Activated naive CD8-positive, alpha-beta T cell treated with anti-CD3 and anti-CD28 coated beads for 36 hours (primary cell): ENCODE measurements at places on chromosomes 3 and 15.
A peak's percentile ranks its signal among the peaks of the same experiment; 100 is the strongest.

GRCh38 chr3:160885791-160886286 is 129.8 kb downstream of the PPM1L start:
- H3K27ac ChIP-seq = no peak overlapping the region
- no peak overlapping the region for H3K4me3 ChIP-seq
- peaks cover 6% of the 10 kb centered on the region for H3K36me3 ChIP-seq
- no peaks in the 10 kb centered on the region for H3K4me1 ChIP-seq
- DNase-seq = no peak

- peaks cover 15% of the 10 kb centered on the region for H3K36me3 ChIP-seq
- peak within 1 kb of the TSS; percentile 94 for H3K27ac ChIP-seq
- peaks cover 29% of the 10 kb centered on the region for H3K27me3 ChIP-seq
- H3K4me3 ChIP-seq = peak within 1 kb of the TSS; percentile 97
Measured at GRCh38 chr3:66998113-66998903, at the start of gene KBTBD8. Gene KBTBD8 (plus strand): TSS chr3:66998307. CDS start chr3:66998356, 49 bp downstream.

- no peaks in the 10 kb centered on the region for H3K36me3 ChIP-seq
- no peaks in the 10 kb centered on the region for H3K27me3 ChIP-seq
- H3K4me1 ChIP-seq = peaks cover 2% of the 10 kb centered on the region
- H3K27ac ChIP-seq = no peak overlapping the region
- H3K4me3 ChIP-seq = no peak overlapping the region
Measured at GRCh38 chr3:157111518-157111917, 48.4 kb downstream of the CCNL1 start.

GRCh38 chr3:6921066-6921465 is 60.2 kb downstream of the GRM7 start:
- H3K4me1 ChIP-seq = no peaks in the 10 kb centered on the region
- H3K4me3 ChIP-seq = no peak overlapping the region
- H3K36me3 ChIP-seq = no peaks in the 10 kb centered on the region
- no peak overlapping the region for H3K27ac ChIP-seq
- H3K27me3 ChIP-seq = no peaks in the 10 kb centered on the region

DNA sequence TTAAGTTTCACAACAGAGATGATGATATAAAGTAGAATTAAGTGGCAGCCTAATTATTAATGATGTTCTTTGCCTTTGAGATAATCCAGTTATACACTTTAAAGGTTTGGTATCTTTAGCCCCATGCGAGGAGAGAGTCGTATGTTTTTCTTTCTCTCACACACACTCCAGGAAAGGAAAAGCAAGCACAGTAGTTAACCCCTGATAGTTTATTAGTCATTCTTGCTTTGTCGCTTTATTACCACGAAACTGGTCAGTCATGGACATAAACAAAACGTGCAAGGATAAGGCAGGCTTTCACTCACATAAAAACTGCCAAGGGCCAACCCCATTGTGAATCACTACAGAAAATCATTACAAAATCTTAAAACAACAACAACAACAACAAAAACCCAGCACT is 866.9 kb downstream of the FHIT start:
- DNase-seq = no peak
- H3K4me1 ChIP-seq = no peaks in the 10 kb centered on the region
- no peak overlapping the region for H3K4me3 ChIP-seq
- no peaks in the 10 kb centered on the region for H3K36me3 ChIP-seq

DNA sequence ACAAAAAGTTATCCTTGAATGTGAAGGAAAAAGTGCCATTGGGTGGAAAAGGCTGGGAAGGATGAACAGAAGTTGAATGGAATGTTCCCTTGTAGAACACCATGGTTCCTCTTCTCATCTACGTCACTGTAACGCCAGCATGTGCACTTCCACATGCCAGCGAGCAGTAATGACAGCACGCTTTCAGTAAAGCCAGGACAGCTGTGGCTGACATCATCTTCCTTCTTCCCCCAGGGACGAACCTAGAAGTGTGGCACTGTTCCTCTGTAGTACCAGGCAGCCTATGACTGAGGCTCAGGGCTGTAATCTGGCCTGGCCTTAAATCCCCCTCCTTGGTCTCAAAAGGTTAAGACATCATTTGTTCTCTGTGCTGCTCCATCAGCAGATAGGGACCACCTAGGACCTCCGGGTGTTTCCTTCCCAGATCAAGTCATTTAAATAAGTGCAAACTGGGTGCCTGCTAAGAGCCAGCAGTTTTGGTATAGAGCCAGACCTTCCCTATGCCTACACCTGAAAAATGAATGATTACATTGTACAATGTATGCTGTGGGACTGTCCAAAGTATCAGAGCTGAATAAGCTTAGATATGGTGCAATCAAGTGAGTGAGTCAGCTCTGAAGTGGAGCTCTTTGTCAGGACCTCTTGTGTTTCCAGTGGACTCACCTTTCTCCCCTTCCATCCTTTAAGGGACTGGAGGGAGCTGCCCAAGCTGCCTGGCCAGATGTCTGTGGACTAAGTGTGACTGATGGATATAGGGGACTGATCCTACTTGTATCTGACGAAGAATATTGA is 5.6 kb upstream of the SRPRB start:
- no peak overlapping the region for H3K4me3 ChIP-seq
- H3K4me1 ChIP-seq = peaks cover under 1% of the 10 kb centered on the region
- no peak for DNase-seq
- H3K27me3 ChIP-seq = peaks cover 14% of the 10 kb centered on the region

- H3K4me1 ChIP-seq = no peaks in the 10 kb centered on the region
- no peaks in the 10 kb centered on the region for H3K36me3 ChIP-seq
- DNase-seq = no peak
- no peak overlapping the region for H3K4me3 ChIP-seq
- H3K27ac ChIP-seq = no peak overlapping the region
- H3K27me3 ChIP-seq = no peaks in the 10 kb centered on the region
Measured at GRCh38 chr3:57706462-57706861, 13.6 kb upstream of the DENND6A start.

DNA sequence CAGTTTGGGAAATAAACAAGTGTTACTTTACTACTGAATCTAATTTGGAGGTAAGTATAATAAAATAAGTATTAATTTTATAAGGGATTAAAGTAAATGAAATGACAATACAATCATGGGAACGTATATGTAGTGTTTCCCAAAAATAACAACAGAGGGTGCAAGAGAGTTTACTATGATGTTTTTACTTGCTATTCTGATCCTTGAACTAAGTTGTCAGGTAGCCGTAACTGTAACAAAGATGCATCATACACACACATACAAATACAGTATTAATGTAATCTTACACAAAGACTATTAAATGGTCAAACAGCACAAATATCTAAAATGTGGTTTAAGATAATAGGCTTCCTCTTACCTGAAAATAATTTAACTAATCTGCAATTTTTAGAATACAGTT is 311.4 kb downstream of the TBC1D5 start:
- no peak overlapping the region for H3K27ac ChIP-seq
- peaks cover 15% of the 10 kb centered on the region for H3K36me3 ChIP-seq
- no peak overlapping the region for H3K4me3 ChIP-seq
- no peaks in the 10 kb centered on the region for H3K27me3 ChIP-seq
- no peaks in the 10 kb centered on the region for H3K4me1 ChIP-seq

DNA sequence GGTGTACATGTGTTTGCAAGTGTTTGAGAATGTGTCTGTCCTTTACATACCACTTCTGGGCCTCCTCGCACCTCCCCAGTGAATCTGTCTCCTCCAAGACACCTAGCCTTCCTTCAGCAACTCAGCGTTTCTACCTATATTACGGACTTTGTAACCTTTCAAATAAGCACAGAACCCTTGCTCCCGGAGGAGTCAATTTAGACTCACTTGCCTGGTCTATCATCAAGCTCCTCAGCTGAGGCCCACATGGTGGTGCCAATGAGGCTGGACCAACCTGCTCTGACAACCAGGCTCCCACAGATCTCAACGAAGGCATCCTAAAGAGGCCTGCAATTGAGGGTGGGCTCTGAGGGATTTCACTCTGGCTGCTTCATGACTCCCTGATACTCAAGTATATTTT is 32.8 kb upstream of the TIMP4 start:
- H3K27ac ChIP-seq = no peak overlapping the region
- no peaks in the 10 kb centered on the region for H3K36me3 ChIP-seq
- peaks cover 60% of the 10 kb centered on the region for H3K4me1 ChIP-seq
- peaks cover 6% of the 10 kb centered on the region for H3K27me3 ChIP-seq

GRCh38 chr15:84833447-84834228 is 16.5 kb downstream of the ALPK3 start:
- H3K27me3 ChIP-seq = no peaks in the 10 kb centered on the region
- no peak overlapping the region for H3K4me3 ChIP-seq
- no peak overlapping the region for H3K27ac ChIP-seq
- DNase-seq = no peak
- H3K4me1 ChIP-seq = no peaks in the 10 kb centered on the region
